Activated naive CD4-positive, alpha-beta T cell treated with anti-CD3 and anti-CD28 coated beads, Interleukin-2, amount 50 U/mL, for 16 hours (primary cell): ENCODE measurements at places on chromosomes 7 and 10.

DNA sequence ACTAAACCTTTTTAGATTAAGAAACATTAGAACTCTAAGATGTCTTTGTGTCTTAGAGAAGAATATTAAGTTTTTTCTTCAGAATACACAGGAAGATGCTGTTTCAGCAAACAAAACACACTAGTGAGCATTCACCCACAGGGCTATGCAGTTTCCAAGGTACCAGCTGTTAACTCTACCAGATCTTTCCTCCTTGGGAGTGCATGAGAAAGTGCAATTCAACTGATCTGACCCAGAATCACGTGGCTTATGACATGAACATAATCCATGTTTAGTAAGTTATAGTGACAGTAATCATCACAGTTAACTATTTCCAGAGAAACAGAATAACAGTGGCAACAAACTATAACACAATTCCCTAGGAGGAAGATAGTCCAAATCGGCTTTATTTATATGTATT, 270.7 kb downstream of the CACNA2D1 start:
- DNase-seq: no peak

- no peak for DNase-seq
These were observed 93.8 kb downstream of the ADAM12 start for GRCh38 chr10:126294451-126294850.

DNA sequence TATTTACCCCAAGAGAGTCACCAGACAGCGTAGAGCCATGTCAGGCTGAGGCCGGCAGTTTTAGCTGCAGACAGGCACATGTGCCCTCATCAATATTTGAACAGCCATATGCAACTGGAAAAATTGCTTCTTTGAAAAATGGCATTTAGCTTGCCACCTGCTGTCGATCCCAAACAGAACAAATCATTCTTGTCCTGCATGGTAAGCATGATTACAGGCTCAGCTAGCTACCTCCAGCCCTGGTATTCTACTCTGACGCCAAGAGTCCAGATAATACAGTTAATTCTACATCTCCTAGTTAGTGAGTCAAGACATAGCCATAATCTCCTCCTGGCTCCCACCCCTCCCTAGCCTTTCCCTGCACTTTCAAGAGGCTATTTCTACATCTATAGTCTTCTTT, 7.7 kb downstream of the CREB3L2 start:
- DNase-seq: no peak

DNA sequence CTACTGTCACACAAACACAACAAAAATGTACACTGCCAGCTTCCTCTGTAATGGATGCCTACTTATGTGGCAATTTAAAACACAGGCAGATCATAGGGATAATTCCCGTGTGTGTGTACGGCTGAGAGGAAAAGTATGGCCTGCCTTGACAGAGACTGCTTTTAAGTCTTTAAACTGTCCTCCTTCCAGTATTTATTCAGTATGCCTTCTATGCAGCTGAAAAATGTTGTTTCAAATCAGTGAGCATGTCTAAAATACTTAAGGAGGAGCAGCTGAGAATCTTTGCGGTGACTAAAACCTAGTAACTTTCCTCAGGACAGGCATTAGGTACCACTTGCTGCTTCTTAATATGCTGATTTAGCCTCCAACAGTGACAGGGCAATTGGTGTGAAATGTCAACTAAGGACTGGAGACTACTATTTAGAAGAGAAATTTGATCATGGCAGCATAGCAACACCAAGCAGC, 126.3 kb downstream of the CACNA2D1 start:
- DNase-seq: no peak

DNA sequence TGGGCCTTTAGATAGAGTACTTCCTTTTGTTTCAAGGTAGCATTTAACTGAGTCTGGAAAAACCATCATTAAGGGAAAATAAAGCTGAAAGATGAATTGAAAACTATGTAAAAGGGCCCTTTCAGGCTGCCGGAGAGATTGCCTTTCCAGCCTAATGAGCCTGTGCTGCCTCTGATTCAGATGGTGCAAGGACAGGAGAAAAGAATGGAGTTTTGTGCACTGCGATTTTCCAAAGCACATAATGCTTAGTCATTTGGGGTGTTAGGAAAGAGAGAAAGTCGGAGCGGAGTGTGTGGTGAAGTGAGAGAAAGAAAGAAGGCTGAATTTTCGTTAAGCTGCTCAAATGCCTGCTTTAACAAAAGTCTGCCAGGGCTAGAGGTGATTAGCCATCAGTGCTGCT, 259.7 kb downstream of the PAXIP1 start:
- DNase-seq: no peak

GRCh38 chr10:86342111-86342863, 24.3 kb downstream of the GRID1 start:
- no peak for DNase-seq

- no peak for DNase-seq
These were observed 80.3 kb downstream of the EBF3 start for GRCh38 chr10:129883626-129884397.

DNA sequence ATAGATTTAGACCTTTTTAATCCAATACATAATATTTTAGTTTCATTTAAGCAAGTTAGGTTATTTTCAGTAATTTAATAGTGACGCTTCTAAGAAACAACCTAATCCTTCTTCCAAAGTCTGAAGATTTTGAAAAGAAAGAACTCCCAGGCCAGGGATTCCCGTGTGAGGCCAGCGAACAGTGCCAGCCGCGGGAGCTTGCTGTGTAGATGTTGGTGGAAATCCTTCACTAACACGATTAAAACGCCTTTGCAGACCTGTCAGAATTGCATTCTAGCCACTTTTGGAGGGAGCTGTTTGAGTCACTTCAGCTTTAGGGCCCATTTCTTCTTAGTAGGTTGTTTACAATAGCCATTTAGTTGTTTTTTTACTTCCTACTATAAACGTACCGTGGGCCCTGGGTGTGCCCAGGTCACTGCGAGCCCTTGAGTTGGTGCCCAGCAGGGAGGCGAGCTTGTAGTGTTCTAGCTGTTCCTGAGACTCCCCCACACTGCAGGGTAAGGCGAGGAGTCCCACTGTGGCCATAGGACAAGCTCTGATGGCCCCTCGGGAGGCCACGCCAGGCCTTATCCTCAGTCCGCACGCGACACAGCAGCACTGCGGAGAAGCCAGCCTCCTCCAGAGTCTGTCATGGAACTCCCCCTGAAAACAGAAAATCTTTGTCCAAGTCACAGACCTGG, 32.3 kb downstream of the PPP2R2D start:
- DNase-seq: no peak

GRCh38 chr7:2709553-2710285, 21.7 kb downstream of the AMZ1 start:
- DNase-seq: peak; percentile 77

DNA sequence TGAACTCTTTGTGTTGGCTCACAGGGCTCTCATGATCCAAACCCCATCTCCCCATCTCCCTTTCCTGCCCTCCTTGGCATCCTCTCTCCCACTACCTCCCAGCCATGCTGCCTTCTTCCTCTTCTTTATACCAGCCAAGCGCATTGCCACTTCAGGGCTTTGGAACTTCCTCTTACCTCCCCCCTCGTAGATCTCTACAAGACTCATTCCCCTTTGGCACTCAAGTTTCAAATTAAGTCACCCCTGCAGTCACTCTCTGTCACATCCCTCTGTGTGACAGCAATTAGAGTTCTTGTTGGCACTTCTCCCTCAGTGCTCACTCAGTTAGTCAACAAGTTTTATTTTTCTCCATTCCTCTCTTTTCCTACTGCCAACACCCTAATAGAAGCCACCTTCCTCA, 20.8 kb upstream of the NRP1 start:
- DNase-seq: no peak

DNA sequence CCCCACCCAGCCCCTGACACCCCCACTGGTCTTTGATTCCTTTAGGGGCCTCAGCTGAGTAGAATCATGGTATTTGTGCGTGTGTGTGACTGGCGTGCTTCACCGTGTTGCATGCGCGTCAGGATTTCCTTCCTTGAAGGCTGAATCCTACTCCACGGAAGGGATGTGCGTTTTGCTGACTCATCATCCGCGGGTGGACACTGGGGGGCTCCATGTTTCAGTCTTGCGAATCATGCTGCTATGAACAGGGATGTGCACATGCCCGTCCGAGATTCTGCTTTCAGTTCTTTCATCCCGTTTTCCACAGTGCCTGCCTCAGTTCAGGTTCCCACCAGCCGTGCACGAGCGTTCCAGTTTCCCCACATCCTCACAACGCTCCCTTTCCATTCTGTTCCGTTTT, 20.9 kb upstream of the JAKMIP3 start:
- DNase-seq: no peak

DNA sequence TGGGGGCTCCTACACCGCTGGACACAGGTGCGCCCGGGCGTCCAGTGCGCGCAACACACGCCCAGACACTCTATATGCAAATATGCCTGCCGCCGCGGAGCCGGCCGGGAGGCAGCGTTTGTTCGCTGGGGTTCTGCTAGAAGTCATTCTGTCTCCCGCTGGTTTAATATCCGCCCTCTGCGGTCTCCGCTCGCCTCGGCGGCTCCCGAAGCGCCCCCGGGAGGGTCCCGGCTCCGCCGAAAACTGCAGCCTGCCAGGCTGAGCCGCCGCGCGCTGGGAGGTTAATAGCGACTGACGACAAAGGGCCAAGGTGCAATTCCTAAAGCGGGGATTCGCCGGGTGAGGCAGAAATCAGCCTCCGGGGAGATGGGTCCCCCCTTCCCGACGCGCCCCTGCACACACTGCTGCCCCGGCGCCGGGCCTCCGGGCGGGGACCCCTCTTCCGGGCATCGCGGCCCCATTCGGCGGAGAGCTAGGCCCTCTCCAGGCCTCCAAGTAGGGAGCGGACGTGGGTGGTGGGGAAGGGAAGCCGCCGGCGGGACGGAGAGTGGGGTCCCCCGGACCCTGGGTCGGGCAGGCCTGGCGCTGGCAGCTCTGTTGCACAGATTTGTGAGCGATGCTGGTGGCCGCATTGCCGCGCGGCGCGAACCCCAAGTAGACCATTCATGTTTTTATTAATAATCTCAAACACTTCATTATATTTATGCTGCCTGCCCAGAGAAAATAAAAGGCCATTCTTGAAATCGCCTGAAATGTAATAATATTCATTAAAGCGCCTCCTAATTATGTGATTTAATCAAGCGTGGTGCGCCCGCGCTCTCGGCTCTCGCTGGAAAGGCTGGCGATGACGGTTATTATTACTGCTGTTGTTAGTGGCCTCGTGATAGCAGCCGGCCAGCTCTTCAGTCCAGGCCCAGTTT, 9.1 kb downstream of the EN2 start:
- DNase-seq: no peak

DNA sequence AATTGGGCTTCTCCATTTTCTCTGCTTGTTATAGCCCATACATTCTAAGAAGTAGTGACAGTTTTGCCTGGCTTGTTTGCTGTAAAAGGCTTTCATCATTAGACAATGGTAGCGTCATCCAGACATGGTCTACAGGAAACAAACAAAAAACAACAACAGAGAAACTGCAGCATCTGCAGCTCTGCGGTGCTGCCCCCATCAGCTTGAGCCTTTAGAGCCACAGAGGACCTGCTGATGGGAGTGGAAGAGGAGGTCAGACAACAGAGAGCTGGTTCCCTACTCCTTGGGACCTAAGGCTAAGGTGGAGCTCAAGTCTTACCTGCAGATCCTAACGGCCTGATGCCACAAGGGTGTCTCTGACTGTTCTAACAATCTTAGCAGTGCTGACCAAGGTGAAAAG, 3.1 kb downstream of the INA start:
- no peak for DNase-seq

- no peak for DNase-seq
These were observed 1214.9 kb downstream of the XPNPEP1 start for GRCh38 chr10:108708363-108708762.

GRCh38 chr10:115957012-115957399, 316.0 kb downstream of the GFRA1 start:
- DNase-seq: no peak

GRCh38 chr10:97689559-97690020, 2.5 kb upstream of the AVPI1 start:
- DNase-seq: no peak

DNA sequence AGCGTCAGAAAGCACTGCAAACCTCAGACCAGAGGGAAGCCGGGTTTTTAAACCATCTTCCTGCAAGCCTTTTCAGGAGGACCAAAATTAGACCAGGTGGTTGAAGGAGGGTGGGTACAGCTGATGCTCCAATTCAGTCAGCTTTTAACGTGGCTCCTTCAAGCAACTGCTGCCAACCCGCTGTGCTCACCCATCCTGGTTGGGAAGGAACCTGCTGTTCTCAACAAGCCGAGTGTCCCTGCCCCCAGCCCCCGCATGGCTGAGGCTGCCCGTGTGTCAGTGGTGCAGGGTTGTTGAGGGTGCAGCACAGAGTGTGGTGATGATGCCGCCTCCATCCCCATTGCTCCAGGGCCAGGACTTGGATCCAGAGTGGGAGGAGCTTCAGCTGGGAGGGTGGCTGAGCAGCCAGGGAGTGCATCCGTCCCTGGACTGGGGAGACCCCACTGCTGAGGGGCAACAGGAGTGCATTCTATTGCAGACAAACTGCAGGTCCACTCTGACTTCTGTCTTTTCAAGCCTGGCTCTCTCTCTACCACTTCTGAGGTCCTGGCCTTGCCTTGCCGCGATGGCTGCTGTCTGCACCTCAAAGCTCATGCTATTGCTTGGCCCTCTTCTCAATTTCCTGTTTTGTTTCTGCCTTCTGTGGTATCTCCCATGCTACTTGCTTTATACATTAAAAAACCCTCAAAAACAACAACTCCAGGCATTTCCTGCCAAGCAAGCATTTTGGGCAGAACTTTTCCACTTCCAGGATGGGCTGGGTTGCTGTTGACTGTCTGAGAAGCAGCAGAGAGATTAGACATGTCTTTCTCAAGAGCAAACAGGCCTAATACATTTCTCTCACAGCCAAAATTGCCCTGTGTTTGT, 134.7 kb downstream of the DNAJB6 start:
- no peak for DNase-seq

DNA sequence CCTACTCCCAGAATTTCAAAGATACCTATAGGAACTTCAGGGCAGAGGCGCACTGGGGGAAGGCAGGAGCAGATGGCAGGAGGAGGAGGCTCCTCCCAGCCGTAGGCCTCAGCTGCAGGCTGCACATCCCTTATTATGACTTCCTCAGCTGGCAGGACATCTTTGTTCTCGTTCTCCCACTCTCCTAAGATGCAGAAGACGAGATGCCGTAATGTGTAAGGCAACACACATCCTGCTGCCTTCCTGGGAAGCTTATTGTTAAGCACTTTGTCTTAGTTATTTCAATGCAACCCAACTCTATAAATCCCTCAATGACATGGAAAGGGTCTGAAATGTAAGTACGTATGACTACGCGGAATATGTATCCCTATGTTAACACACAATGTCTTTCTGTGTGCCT, 599.8 kb upstream of the MGMT start:
- no peak for DNase-seq

- no peak for DNase-seq
These were observed 21.8 kb downstream of the MRPS24 start for GRCh38 chr7:43847496-43847895.

- DNase-seq: no peak
These were observed 255.5 kb downstream of the WDR37 start for GRCh38 chr10:1311726-1312125.

- no peak for DNase-seq
These were observed 14.5 kb upstream of the VCL start for GRCh38 chr10:73983096-73984047.
